Retina (tissue), 1 donor: ENCODE measurements at places on chromosomes 3 and 15.
A peak's percentile ranks its signal among the peaks of the same experiment; 100 is the strongest.

GRCh38 chr3:66390013-66390412, 110.8 kb downstream of the LRIG1 start:
- DNase-seq: no peak

DNA sequence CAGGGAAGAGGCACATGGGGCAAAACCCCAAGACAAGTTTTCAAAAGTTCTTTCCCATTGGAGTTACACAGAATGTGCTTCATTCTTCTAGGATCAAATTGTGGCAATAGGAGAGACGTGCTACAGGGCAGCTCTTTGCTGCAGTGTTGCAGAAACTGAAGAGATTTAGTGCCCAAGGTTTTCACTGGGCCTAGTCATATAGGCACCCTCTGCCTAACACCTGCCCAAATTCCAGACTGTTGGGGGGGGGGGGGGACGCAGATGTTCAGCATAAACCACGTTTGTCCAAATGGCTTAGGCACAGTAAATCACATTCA, 346.8 kb upstream of the ZNF717 start:
- DNase-seq: no peak

DNA sequence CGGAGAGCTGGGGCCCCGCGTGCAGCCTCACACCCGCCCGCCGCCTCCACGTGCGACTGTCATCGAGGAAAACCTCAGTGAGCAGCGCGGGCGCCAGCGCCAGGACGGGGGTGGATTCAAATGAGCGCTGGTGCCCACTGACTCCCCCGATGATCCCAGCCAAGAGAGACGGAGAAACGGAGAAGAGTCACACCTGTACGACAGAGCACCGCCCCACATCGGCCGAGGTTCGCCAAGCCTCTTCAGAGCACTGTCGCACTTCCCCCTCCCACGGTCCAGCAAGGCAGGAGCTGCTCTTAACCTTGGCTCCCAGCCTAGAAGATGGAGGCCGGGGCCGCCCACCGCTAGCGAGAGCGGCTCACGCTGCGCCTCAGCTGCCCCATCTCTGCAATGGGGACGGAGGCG, 130.9 kb upstream of the IQSEC1 start:
- no peak for DNase-seq

GRCh38 chr3:139836698-139837464, 98.1 kb upstream of the CLSTN2 start:
- no peak for DNase-seq

GRCh38 chr15:68353421-68354135, 76.0 kb downstream of the FEM1B start:
- no peak for DNase-seq

DNA sequence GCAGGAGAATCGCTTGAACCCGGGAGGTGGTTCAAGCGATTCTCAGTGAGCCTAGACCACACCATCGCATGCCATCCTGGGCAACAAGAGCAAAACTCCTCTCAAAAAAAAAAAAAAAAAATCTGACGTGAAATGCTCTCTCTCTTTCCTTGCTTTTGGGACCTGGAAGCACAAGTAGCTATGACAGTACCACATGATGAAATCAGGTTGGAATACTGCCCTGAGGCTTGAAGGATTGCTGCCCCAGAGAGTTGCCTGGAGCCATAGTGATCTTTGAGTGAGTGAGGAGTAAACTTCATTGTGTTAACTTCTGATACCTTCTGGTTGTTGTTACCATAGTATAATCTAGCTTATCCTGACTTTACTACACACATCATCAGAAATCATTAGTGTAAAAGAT, 23.3 kb downstream of the AKAP13 start:
- no peak for DNase-seq

DNA sequence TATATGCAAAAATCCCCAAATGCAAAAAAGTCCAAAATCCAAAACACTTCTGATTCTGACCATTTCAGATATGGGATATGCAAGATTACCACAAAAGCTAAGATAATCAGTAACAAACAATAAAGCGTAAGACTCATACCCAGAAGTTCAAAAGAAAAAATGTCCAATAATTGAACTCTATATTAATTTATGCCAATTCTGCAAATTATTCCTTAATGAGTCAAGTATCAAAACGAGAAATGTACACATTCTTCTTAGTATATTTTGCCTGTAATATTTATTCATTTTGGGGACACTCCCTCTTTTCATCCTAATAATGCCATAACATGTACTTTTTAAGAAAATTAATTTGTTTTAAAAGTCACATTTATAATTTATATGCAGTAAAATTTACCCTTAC, 37.1 kb downstream of the DENND6A start:
- DNase-seq: no peak

- no peak for DNase-seq
Measured at GRCh38 chr3:195768414-195768813, 43.3 kb downstream of the MUC4 start.

- DNase-seq: no peak
Measured at GRCh38 chr3:130828948-130829947, 64.6 kb upstream of the ATP2C1 start.

GRCh38 chr3:71710906-71711494, 14.2 kb downstream of the EIF4E3 start:
- peak; percentile 45 for DNase-seq

- no peak for DNase-seq
Measured at GRCh38 chr3:160828880-160829279, 72.8 kb downstream of the PPM1L start.

GRCh38 chr15:88275804-88276203, 19.3 kb upstream of the NTRK3 start:
- DNase-seq: no peak

DNA sequence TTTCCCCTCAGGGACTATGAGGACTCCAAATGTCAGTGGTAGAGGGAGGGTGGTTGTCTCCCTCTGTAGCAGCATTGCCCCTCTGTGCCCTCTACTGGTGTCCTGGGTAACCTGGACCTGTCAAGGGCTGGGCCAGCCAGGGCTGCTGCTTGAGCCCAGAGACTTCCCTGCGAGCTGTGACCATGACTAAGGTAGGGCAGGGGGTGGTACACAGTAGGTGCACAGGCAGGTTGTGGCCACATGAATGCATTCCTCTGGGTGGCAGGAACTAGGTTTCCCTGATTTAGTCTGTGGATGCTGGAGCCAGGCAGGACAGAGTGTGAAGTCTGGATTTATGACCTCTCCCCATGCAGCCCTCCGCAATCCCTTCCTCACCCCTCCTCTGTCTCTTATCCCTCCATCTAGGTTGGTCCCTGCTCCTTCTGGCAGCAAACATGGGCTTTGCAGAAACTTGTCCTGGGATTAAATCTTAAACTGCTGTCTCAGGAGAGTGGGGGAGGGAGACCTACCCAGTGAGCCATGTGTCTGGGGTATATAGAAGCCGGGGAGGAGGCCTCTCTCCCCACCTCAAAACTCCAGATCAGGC, 8.7 kb upstream of the SEMA3F start:
- DNase-seq: peak; percentile 7

DNA sequence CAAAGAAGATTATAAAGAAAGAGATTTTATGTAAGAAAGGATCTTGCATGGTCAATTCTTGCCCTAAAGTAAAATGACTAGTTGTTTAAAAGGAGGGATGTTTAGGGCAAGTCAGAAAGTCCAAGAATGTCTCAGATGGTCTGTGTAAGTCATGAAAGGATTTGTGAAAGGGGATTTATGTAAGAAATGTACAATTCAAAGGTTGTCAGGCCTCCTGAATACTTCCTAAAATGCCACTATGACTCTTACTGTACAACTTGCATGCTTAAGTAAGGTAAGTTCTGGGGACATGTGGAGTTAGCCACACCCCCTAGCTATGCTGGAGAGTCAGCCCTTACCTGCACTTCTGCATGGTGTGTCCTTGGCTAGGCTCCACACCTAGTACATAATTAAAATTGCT, 328.9 kb upstream of the TGFBR2 start:
- DNase-seq: no peak

GRCh38 chr3:105503191-105503593, 136.5 kb downstream of the ALCAM start:
- no peak for DNase-seq

DNA sequence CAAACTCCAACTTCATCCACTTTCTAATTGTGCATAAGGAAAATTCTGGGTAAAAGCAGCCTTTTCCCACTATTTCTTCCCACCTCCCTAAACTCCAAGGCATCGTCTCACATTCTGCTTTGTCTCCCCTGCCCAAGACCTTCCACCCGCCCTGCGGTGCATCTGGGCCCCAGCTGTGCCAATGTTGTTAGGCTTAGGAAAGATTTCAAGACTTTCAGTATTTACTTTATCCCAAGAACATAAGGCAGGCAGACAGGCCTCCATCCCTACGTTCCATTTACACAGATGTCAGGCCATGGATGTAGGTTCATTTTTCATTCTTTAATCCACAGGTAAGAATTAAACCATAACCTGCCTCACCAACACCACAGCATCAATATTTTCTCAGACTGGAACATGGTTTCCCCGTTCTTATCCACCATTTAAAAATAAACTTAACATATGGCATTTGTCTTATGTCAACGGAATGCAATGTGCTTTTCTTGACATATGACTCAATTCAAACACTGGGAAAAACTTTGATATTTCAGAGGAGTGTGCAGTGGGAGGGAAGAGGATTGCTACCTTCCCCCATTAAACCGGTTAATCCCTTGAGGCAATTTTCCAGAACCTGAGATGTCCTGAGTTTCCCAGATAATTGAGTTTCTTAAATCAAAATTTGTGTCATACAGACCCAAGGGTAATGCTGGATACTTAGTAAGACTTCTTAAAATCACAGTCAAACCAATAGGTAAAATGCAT, 238.0 kb upstream of the LRIG1 start:
- no peak for DNase-seq
